ENCODE measurements at places on chromosomes 4 and X.

GRCh38 chr4:40800064-40800463, 50.3 kb downstream of the NSUN7 start:
- DNase-seq = no peak

DNA sequence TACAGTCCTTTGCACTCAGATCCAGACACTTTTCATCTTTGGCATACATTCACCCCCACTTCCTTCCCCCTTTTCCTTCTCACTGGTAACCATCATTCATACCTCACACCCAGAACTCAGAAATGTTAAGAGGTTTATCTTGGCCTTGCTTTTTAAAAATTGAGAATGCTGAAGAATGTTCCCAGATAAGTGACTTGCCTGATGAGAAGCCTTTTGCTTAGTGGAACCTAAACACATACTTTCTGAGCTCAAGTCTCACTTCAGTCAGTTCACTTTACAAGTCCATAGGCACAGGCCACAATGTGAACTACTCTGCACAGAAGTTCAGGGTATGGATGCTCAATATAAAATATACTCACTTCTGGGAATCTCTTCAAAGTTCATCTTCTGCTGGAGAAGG, 129.4 kb downstream of the GRIA3 start:
- DNase-seq = no peak

- no peak for DNase-seq
Observed at GRCh38 chr4:144985531-144985930, 112.5 kb downstream of the ANAPC10 start.

DNA sequence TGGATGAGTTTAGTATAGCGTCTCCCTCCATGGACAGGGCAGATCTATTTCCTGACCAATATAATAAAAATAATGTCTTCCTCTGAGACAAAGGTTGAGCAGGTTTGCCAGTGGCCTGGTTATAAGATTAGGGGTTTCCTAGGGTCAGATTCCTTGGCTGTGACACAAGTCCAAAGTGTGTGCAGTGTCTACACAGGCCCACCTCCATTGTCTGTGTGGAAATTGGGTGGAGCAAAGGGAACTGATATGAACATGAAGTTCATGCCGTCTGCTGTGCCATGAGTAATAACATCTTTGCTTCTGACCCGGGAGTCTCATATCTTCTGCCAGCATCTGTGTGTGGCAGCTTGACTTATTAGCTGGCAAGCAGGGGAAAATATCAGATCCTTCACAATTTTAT, 187.7 kb upstream of the BOD1L1 start:
- no peak for DNase-seq

GRCh38 chr4:106358899-106359298, 9.7 kb downstream of the GIMD1 start:
- peak; percentile 14 for DNase-seq

DNA sequence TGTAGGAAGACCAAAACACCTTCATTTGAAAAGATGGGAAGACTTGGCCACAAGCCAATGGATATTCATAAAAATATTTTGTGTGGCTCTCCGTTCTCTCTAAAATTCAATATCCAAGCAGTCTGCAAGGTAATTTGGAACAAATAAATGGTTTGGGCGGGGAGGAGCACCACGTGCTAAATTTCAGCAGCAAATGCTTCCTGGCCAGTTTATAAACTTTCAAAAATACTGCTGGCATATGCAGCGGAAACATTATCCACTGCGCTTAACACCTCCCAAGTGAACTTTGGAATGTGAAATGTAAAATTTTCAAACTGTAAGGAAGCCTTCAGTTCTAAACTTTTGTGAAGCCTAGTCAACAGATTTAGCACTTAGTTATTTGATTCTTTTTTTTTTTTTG, 191.0 kb downstream of the NSUN7 start:
- DNase-seq = no peak

DNA sequence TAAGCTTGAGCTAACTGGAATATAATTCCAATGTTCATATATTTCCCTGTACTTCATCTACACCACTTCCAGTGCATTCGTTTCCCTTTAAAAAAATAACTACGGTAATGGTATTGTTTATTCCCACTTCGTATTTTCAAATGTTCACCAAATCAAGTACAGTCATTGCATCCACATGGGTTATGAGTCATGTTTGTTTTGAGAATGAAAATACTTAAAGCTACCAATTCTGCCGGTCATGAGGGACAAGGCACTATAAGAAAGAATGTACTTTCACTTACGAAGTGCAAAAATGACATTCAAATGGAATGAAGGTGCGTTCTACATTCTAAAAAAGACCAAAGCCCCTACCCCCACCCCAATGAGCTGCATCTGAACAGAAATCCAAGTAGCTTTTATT, 174.4 kb upstream of the FGF13 start:
- DNase-seq = no peak

DNA sequence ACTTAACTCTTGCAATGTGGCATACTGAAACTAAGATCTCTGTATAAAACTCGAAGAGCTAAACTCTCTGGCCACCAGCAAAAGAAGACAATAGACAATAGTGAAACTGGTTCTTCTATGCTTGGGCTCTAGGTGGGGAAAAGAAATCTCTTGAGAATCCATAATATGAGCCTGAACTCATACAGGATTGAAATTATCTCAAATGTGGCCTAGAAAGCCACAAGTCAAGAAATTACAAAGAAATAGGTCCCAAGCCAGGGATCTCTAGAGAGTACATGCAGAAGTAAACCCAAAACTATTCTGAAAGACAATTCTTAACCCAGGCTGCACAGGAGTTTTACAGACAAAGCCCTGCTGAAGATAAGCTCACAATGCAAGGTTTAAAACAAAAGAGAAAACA, 127.4 kb downstream of the ANAPC10 start:
- no peak for DNase-seq

DNA sequence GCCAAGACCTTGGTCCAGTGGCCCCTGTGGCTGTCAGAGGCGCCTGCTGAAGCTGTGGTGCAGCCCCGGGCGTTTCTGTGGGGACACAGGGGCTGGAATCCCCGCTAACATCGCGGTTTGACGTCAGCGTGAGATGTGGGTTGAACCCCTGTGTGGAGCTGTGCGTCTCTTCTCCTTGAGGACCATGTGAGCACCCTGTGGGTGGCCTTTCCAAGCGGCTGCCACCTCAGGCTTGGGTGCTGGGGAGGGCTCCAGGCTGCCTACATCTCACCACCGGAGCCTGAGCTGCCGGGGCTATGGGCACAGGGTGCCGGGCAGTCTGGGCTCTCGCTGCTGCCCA, 27.7 kb downstream of the UVSSA start:
- no peak for DNase-seq

DNA sequence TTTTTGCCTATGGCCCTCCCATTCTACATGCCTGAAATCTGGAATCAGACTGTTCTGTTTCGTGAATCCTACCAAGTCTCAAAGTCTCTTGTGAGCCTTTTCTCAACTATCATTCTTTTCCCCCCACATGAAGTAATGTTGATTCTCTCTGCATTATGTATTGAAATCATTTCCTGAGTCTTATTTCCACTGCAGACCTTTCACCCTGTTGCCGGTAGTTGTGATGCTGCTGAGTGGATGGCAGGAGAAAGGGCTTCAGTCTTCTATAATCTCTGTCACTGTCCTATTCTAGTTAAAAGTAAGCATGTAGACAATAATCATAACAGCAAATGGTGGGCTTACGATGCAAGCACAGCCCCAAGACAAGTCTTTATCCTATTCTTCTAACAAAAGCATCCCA, 75.0 kb downstream of the TBC1D9 start:
- DNase-seq = no peak

DNA sequence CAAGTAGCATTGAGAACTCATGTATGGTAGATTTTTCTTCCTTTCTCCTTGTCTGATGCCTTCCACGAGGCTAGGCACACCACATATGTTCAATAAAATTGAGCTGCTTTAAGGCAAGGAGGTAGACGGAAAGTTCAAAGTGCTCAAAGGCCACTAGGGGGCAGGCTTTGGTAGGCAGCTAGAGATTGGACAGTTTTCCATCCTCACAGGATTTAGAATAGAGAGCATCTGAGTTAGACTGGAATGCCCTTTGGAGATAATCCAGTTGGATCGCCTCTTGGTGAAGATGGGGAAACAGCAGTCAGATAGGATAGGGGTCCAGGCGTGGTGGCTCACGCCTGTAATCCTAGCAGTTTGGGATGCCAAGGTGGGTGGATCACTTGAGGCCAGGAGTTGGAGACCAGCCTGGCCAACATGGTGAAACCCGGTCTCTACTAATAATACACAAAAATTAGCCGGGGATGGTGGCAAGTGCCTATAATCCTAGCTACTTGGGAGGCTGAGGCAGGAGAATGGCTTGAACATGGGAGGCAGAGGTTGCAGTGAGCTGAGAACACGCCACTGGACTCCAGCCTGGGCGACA, 30.4 kb downstream of the ELF4 start:
- DNase-seq = peak; percentile 34

DNA sequence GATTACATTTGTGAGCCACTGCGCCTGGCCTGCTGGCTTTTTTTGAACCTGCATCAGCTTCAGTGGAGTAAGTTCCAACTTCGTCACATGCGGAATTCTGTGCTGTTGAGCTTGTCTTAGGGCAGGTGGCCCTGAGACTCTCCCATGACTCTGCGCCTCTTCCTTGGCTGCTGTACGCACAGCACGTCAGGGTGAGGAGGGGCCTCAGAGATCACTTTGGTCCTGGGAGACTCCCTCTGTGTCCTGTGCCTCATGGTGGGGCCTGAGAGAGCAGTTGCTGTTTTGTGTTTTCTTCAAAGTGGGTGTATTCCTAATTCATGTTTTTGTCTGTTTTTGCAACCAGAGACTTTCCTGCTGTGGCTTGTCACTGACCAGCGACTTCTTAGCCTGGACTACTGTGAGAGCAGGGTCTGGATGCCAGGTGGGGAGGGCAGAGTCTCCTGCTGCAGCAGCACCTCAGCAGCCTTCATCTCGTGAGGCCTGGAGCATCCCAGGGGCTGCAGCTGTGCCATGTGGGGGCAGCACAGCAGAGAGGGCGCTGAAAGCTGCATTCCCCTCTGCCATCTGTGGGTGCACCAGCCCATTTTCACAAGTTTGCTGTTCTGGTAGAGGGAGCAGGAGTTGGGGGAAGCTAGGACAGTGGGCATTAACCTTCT, 107.8 kb downstream of the TNIP2 start:
- DNase-seq = no peak

GRCh38 chr4:138673053-138673452, 342.5 kb upstream of the NOCT start:
- DNase-seq = no peak

Measured in GF-D8 (cell line).